ENCODE measurements at places on chromosomes 6 and 20.

GRCh38 chr20:19975901-19976300 is 41.3 kb upstream of the NAA20 start:
- DNase-seq = no peak

- no peak for DNase-seq
These were observed 114.3 kb upstream of the DST start for GRCh38 chr6:56756791-56757587.

DNA sequence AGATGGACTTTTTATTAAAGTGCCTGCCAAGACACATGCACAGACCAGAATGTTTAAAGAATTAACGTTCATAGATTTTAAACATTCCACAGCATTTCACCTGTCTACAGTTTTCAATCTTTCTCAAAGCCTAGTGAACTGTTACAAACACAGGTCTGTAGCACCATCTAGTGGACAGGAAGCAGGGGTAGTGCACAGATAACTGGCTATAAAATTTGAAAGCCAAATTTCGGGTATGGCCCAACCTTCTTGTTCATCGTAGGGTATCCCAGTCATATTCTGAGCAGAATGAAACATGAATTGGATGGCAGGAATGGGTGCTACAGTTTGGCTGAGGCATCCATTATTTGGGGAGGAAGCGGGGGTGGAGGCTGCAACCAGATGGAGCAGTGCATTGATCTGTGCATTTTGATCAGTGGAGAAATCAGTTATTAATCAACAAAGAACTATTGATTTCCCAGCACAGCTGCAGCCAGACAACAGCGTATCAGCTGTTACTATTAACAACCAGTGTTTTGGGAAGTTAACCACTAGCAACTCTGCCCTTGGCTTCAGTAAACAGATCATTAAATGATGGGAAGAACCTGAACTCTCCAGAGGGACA is 56.1 kb upstream of the B3GAT2 start:
- DNase-seq = no peak

GRCh38 chr6:159640322-159640721 is 52.7 kb downstream of the SOD2 start:
- DNase-seq = no peak

GRCh38 chr20:45419188-45420091 is 3.5 kb downstream of the PIGT start:
- no peak for DNase-seq

DNA sequence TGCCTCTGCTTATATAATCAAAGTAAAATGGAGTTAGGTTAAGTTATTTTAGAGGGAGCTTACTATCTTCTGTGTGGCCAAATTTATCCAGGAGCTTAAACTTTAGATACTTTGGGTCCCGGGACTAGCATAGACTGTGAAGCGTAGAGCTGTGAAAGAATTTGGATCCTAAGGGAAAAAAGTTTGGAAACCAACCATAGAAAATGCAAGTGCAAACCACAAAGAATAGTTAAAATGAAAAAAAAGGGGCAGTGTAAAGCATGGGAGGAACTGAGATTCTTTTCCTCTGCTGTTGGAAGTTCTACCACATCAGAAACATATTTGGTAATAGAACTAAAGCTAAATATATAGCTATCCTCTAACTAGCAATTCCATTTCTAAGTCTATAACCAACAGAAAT is 232.2 kb upstream of the FLRT3 start:
- DNase-seq = no peak

DNA sequence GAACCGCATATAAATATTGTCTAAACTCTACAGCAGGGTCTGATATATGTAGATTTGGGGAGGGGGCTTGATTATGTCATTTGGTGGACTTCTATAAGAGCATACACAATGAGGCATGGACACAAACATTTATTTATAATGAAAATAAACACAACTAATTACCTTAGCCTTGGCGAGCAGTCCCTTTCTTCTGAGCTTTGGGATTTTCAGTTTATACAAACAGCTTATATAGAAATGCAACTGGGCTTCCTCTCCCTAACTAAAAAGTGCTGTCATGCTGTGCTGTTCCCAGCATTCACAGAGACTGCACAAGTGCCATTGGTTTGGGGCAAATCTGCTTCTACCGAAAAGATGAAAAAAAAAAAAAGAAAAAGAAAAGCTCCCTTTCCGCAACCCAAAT is 69.9 kb downstream of the AKAP12 start:
- no peak for DNase-seq

GRCh38 chr6:135837735-135838449 is 13.6 kb upstream of the PDE7B start:
- no peak for DNase-seq

DNA sequence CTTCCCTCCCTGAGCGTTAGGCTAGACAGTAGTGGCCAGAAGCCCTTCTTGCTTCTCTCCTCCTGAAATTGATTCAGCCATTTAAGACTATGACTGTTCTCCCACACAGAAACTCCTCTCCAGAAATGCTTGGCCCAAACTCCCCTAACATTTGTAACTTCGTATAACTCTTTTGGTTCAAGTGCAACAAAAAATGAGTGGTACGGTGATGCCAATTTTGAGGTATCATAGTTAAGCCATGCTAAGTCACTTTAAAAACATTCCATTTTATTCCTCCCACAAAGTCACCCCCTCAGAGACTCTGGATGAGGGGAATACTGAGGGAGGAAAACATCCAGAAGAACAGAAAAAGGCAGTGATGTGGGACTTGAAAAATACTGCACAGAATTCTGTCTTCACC is 21.1 kb upstream of the ROS1 start:
- no peak for DNase-seq

DNA sequence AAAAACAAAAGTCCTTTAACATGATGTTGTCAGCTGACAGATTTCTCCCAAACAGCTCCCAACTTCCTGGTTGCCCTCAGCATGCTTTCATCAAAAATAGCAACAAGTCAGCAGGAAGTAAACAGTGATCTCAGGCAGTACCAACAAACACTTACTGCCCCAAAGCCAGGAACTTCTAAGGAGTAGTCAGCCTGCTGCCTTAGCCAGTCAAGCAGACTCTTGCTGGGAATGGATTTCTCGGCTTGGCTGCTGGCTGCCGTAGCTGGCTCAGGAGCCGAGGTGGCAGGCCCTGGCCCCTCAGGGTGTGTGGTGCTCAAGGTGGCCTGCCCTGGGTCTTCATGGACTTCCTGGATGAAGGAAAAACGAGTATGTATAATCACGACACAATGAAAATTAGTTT is 46.6 kb upstream of the EMILIN3 start:
- no peak for DNase-seq

Data from stimulated activated CD8-positive, alpha-beta memory T cell treated with anti-CD3 and anti-CD28 coated beads, Interleukin-15, amount 100 ng/mL, for 1 hour (primary cell).